NCI-H1694 (cell line): ENCODE measurements at places on chromosomes 5 and 9.

GRCh38 chr5:154358516-154359220 lies 87.1 kb upstream of the SAP30L start:
- DNase-seq: no peak

DNA sequence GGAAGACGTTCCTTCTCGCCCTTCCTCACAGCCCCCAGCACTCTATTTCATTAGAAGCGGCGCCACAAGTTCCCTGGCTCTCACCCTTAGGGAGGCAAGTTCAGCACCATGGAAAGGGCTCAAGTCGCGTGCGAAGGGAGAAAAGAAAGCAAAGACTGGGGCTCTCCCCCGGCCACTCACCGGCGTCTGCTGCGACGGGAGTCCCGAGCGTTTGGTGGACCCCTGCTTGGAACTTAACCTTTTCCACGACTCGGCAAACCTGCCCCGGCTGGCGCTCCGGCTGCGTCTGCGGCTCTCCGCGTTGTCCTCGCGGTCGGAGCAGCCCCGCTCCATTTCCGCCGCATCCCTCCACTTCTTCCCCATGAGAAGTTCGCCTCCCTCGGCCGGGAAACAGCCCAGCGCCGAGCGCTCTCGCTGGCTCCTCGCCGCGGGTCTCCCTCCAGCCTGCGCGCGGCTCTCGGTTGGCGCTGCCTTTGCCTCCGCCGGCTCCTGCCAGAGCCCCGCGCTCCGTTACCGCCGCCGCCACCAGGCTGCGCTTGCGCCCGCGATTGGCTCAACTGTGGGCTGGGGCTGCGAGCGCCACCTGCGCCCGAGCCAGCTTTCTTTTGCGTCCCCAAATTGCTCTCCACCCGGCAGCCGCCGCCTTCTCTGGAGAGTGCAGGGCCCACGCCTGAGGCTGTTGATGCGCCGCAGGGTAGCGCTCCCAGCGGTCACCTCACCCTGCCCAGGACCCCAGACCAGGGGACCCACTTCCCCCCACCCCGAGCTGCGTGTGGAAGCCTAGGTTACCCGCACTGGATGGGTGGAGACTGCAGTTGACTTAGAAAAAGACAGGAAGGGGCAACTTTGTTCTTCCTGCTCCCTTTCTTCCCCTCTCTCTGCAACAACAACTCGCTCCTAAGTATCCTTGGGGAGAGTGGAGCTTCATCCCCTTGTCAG lies 321.6 kb downstream of the CEMIP2 start:
- DNase-seq: no peak

GRCh38 chr5:61802456-61802855 lies 470.4 kb downstream of the ZSWIM6 start:
- no peak for DNase-seq

- DNase-seq: no peak
Measured at GRCh38 chr5:142772446-142773293, 2.5 kb downstream of the ARHGAP26 start.

DNA sequence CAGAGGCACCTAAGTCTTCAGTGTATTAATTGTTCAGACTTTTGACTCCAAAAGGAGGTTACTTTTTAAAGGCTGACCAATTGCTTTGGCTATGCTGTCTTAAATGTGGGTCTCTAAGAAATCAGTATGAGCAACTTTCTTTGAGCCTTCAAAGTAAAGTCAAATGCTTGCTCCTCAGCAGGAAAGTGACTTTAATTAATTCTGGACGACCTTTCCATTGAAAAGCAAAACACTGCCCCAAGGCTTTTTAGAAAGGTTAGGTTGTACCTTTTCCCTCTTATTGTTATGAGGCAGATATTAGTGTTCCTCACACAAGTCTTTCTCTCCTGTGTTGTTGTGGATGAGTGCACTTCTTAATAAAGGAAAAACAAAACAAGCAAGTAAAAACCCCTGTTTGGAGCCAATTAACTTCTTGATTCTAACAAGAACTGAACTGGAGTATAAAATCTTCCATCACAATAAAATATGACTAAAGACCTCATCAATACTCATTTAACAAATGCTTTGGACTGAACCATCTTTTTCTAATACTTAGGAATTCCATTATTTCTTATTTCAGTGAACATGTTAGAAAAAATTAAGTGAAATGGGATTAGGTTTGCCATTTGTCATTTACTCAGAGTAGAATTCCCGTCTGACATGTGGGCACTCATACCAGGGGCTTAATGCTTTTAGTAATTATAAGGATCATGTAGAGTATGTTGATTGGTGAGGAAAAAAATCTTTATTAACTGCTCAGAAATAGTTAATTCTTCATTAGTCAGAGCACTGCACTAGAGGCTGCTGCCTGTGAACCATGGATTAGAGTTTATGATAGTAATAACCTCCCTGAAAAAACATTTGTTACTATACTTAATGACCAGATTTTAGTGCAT lies 159.1 kb upstream of the ZNF608 start:
- DNase-seq: no peak

GRCh38 chr9:5922192-5922591 lies 31.5 kb downstream of the MLANA start:
- no peak for DNase-seq

- no peak for DNase-seq
Measured at GRCh38 chr9:99385814-99386279, 163.8 kb downstream of the SEC61B start.
